ENCODE measurements at places on chromosomes 3 and 15.

DNA sequence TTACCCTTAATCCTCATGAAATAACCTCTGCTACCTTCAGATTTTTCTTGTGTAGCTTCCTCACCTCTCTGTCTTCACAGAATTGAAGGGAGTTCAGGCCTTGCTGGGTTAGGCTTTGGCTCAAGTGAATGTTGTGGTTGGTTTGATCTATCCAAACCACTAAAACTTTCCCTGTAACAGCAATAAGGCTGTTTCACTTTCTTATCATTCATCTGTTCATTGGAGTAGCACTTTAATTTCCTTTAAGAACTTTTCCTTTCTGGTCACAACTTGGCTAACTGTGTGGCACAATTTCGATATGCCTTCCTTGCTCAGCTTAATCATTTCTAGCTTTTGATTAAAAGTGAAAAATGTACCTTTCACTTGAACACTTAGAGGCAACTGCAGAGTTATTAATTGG lies 129.8 kb downstream of the NR1I2 start:
- no peak for DNase-seq

GRCh38 chr3:119257654-119258410 lies 17.2 kb upstream of the B4GALT4 start:
- DNase-seq, result no peak

DNA sequence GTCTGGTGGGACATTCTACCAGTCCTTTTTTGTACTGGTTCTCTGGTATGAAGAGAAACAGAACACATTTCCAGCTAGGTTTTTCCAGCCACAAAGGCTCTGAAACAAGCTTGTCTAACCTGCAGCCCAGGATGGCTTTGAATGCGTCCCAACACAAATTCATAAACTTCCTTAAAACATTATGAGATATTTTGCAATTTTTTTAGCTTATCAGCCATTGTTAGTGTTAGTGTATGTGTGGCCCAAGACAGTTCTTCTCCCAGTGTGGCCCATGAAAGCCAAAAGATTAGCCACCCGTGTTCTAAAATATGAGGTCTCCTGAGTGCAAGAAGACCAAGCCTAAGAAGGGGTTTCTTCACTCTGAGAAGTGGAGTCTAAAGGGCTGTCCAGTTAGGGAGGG lies 18.4 kb upstream of the TIMP4 start:
- no peak for DNase-seq

- no peak for DNase-seq
These were observed 29.0 kb downstream of the IFT122 start for GRCh38 chr3:129469026-129469425.

DNA sequence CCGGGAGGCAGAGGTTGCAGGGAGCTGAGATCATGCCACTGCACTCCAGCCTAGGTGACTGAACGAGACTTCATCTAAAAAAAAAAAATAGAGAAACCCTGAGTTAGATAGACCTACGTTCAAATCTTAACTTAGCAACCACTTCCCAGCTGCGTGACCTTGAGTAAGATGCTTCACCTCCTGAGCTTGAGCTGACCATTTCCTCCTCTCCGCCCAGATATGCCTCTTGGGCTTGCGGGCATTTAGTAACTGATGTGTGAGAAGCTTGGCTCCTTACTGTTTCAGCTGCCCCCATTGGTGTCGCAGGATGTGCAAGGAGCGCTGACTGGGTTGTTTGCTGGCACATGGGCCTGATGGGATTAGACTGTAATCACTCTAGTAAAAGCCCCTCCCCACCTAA lies 26.9 kb upstream of the ATG7 start:
- no peak for DNase-seq

GRCh38 chr15:39430389-39430788 lies 150.5 kb upstream of the THBS1 start:
- DNase-seq, result no peak

GRCh38 chr3:127775398-127776109 lies 46.8 kb downstream of the MGLL start:
- no peak for DNase-seq

DNA sequence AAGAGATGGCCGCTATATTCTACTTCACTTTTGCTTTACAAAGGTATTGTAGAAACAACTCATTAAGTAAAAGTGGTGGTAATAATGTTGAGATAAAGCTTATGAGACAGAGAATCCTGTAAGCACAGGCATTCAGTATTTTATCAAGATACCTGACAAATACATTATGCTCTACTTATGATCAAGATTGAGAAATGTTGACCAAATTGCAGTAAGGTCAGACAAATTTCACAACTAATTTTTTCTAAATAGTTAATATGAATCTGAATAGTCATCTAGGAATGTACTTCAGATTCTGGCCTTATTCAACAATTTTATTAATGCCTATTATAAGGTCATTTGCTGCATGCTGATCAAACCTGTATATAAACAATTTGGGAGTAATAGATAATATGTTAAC lies 95.1 kb upstream of the MBNL1 start:
- DNase-seq, result no peak

GRCh38 chr15:84775867-84776449 lies 27.6 kb downstream of the ZNF592 start:
- DNase-seq, result no peak

DNA sequence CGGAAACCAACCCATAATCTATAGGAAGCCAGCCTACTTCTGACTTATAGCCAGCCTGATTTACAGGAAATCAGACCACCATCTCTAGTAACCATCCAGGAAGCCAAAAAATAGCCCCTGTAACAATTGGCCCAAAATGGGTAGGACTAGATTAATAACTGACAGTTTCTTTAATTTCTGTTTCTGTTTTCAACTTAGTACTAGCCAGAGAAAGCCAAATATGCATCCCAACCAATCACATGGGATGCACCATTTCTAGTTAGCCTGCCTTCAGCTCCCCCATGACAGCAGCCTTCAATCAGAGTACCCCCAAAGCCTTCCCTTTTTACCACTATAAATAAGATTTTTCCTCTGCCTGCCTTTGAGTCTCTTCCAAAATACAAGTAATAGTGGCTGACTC lies 239.1 kb upstream of the GADL1 start:
- no peak for DNase-seq

- DNase-seq, result no peak
These were observed 8.7 kb upstream of the PTX3 start for GRCh38 chr3:157427901-157428300.
